ENCODE measurements at places on chromosomes 5 and 9.

GRCh38 chr5:135246923-135247795, 151.9 kb downstream of the MACROH2A1 start:
- DNase-seq: no peak

- DNase-seq: no peak
These were observed 384 bp downstream of the COL5A1 start for GRCh38 chr9:134641990-134642384.

GRCh38 chr5:36301858-36302603, at the start of gene RANBP3L:
Gene RANBP3L (minus strand): TSS chr5:36301902. CDS start chr5:36301416, 486 bp downstream.
- no peak for DNase-seq

DNA sequence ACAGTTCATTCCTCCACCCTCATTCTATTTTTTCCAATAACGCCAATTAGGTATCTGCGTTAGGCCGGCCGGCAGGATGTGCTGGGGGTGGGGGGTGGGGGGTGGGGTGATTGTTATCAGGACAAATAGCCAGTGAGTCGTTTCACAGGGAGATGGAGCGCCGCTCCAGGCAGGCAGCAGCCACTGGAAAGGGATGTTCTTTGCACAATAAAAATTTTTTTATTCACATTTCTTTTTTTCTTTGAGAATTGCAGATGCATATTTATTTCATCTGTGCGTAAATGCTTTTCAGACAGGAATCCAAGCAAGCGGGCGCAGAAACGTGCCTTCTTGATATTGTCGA, 4.1 kb downstream of the LMX1B start:
- no peak for DNase-seq

- no peak for DNase-seq
These were observed 30.7 kb upstream of the VCAN start for GRCh38 chr5:83440826-83441225.

GRCh38 chr5:42522783-42523182, 99.5 kb downstream of the GHR start:
- no peak for DNase-seq

DNA sequence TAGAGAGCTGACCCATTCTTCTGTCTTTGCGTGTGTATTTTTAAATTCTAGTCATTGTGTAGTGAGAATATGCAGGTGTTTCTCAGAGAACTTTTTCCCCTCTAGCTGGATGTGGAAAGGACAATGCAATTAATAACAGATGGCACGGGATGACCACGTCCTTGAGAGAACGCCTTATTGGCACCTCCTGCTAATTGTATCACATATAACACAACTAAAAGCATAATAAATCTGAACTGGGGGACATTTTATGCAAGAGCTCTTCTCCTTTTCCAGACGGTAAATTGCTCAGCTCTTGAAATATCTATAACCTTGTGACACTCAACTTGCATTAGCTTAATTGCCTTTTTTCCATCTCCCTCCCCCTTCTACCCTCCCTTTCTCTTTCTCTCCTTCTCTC, 62.9 kb upstream of the IZUMO3 start:
- DNase-seq: no peak

DNA sequence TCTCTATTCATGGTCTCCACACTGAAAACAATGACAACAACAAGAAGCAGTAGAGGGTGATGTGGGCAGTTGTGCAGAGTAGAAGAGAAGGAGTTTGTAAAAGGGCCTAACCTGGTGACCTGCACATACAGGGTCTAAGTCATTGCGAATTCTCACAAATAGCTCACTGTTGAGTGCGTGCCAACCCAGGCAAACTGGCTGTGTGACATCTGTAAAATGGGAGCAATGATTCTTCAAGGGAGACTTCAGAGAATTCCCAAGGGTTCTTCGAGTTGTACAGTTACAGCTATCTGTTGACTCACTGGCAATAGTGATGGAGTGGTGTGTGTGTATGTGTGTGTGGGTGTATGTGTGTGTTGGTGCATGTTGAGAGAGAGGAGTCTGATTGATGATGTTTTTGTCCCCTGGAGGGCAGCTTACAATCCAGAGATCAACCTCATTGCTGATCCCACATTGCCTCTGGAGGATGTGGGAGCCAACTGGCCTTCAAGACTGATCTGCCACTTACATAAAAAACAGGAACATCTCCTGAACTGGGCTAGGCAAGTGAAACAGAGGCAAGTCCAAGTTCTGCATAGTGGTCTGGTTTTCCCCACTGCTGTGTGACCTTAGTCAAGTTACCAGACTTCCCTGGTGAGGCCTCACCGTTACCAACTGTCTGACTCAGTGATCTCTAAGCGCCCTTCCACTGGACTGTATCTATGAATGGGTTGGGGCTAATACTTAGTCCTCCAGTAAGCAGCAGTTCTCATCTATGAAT, 3.2 kb downstream of the FAT2 start:
- DNase-seq: no peak

- no peak for DNase-seq
These were observed 169.6 kb upstream of the SMIM23 start for GRCh38 chr5:171615705-171616640.

DNA sequence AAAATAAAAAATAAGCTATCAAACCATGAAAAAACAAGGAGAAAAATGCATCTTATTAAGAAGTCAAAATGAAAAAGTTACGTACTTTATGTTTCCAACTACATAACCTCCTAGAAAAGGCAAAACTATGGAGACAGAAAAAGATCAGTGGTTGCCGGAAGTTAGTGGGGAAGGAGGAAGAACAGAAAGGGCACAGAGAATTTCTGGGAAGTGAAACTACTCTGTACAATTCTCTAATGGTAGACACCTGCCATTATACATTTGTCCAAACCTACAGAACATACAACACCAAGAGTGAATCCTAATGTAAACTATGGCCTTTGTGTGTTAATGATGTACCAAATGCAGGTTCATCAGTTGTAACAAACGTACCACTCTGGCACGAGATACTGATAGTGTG, 25.3 kb downstream of the SMU1 start:
- no peak for DNase-seq

GRCh38 chr5:72107131-72107900, at the start of gene MAP1B:
Gene MAP1B (plus strand): TSS chr5:72107475. CDS start chr5:72107532, 57 bp downstream.
- DNase-seq: no peak

GRCh38 chr5:50963971-50964745, 297.7 kb downstream of the PARP8 start:
- no peak for DNase-seq

- DNase-seq: no peak
These were observed 266.5 kb upstream of the ITGA1 start for GRCh38 chr5:52521236-52521635.

All from activated T-helper 9 cell treated with anti-CD3 and anti-CD28 coated beads, Interleukin-2, amount 50 U/mL, for 16 hours (primary cell).